ENCODE measurements at places on chromosomes 16 and 17.

GRCh38 chr16:3767333-3767986, 50.1 kb upstream of the TRAP1 start:
- DNase-seq = no peak
- no peak overlapping the region for H3K4me3 ChIP-seq
- H3K4me1 ChIP-seq = no peaks in the 10 kb centered on the region
- H3K27ac ChIP-seq = no peak overlapping the region
- H3K36me3 ChIP-seq = peaks cover 5% of the 10 kb centered on the region
- H3K27me3 ChIP-seq = no peaks in the 10 kb centered on the region

- H3K27me3 ChIP-seq = no peaks in the 10 kb centered on the region
- no peak overlapping the region for H3K4me3 ChIP-seq
- no peaks in the 10 kb centered on the region for H3K36me3 ChIP-seq
- no peak for DNase-seq
Observed at GRCh38 chr16:4918781-4919251, 18.1 kb downstream of the PPL start.

DNA sequence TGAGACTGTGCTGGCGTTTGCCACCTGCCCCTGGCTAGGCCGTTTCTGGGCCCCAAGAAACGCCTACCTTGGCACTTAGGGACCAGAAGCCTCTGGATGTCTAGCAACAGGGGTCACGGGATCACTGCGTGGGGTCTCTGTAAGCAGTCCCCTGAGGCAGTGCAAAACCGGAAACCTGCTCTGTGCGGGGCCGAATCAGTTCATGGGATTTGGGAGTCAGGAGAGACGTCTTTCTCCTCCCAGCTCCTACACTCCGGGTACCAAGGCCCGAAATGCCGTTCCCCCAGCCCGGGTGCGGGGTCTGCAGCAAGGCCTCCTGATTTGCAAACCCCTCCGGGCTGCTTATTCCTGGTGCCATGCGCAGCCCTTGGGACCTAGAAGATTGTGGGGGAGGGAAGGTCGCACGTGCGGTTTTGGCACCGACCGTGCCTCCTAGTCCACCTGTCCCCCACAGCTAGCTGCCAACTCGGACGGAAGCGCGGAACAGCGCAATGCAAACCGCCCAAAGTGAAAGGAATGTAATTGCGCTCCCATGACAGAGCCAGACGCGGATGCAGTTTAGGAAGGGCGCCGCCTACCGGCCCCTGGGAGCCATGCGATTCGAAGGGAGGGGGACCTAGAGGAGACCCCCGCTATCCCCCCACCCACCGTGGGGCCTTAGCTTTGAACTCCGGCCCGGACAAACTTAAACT, 6.5 kb downstream of the IRX5 start:
- peaks cover 100% of the 10 kb centered on the region for H3K27me3 ChIP-seq
- no peaks in the 10 kb centered on the region for H3K36me3 ChIP-seq
- H3K4me1 ChIP-seq = peaks cover 32% of the 10 kb centered on the region

GRCh38 chr17:48149787-48150463, 42.4 kb downstream of the SNX11 start:
- no peak overlapping the region for H3K4me3 ChIP-seq
- peaks cover 22% of the 10 kb centered on the region for H3K4me1 ChIP-seq
- DNase-seq = no peak
- H3K27me3 ChIP-seq = peaks cover 54% of the 10 kb centered on the region
